C1 segment of cervical spinal cord (tissue), 14 donors: ENCODE measurements at places on chromosomes 3 and 15.

- no peak for DNase-seq
Observed at GRCh38 chr3:58524326-58524888, 12.6 kb downstream of the ACOX2 start.

- no peak for DNase-seq
Observed at GRCh38 chr3:59258550-59259260, 208.9 kb upstream of the CFAP20DC start.

GRCh38 chr15:51108933-51109550, 14.3 kb upstream of the TNFAIP8L3 start:
- no peak for DNase-seq

- no peak for DNase-seq
Observed at GRCh38 chr3:73580343-73580742, 44.4 kb downstream of the PDZRN3 start.

GRCh38 chr15:68425428-68426060, 6.4 kb downstream of the ITGA11 start:
- DNase-seq = no peak

DNA sequence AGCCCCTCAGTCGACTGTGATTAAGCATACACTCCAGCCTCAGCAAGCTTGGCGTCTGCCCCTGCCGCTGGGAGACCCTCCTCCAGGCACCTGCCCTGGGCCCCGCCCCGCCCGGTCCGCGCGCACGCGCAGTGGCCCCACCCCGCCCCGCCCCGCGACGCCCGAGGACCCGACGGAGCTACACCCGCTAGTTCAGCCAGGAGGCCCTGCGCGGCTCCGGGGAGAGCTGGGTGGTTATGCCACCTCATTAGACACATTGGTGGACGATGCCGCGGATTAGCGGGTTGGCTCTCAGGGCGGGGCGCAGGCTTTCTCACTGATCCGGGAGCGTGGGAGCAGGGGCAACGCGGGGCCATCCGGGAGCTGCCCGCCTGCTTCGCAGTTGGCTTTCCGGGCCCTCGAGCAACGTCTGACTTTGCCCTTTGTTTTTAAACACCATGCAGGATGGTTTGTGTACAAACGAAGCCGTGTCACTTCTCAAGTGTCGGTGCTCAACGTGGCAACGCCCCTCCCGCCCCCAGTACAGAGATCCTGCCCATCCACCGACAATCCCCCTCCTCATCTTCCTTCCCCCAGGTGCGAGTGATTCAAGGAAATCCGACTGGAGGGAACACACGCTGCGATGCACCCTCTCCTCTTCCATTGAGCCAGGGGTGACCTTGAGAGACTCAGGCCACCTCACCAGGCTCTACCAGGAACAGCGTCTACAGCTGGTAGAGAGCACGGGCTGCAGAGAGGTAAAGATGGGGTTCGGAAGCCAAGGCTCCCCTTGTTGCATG, 109.3 kb downstream of the SHQ1 start:
- DNase-seq = peak; percentile 18

DNA sequence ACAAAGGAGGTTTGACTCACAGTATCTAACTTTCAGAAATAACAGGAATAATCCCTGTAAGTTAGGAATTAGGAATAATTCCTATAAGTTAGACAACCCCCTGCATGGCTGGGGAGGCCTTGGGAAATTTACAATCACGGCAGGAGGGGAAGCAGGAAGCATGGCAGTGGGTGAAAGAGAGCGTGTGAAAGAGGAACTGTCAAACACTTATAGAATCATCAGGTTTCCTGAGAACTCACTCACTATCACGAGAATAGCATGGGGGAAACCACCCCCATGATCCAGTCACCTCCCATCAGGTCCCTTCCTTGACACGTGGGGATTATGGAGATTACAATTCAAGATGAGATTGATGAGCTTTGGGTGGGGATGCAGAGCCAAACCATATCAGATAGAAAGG, 385.5 kb downstream of the IL20RB start:
- no peak for DNase-seq

GRCh38 chr15:60803059-60803458, 324.1 kb upstream of the ICE2 start:
- no peak for DNase-seq

GRCh38 chr3:109413049-109413448, 75.7 kb upstream of the DPPA4 start:
- DNase-seq = no peak

- DNase-seq = no peak
Observed at GRCh38 chr3:184584464-184584891, 22.9 kb downstream of the EPHB3 start.

GRCh38 chr3:59580996-59581395, 531.2 kb upstream of the CFAP20DC start:
- no peak for DNase-seq

GRCh38 chr3:130831719-130832400, 62.0 kb upstream of the ATP2C1 start:
- no peak for DNase-seq

- DNase-seq = no peak
Observed at GRCh38 chr15:53831907-53832770, 72.7 kb upstream of the WDR72 start.

DNA sequence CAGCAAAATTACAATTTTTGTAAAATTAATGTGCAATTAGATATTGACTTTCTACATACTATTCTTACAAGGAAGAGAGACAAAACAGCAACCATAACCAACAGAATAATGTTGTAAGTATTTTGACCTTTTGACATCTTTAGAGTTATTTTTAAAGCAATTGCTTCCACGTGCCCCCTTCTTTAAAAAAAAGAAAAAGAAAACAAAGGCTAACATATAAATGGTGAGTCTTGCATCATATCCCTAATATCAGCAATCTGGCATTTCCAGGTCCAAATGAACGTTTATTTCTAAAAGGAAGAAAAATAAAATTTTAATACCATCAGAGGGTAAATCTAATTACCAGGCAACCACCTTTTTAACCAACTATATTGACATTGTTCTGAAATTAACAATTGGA, 19.3 kb upstream of the STRIT1 start:
- DNase-seq = no peak

- DNase-seq = no peak
Observed at GRCh38 chr3:186937017-186937875, 6.9 kb downstream of the ST6GAL1 start.

GRCh38 chr15:43505738-43506137, 11.7 kb upstream of the MAP1A start:
- DNase-seq = no peak

DNA sequence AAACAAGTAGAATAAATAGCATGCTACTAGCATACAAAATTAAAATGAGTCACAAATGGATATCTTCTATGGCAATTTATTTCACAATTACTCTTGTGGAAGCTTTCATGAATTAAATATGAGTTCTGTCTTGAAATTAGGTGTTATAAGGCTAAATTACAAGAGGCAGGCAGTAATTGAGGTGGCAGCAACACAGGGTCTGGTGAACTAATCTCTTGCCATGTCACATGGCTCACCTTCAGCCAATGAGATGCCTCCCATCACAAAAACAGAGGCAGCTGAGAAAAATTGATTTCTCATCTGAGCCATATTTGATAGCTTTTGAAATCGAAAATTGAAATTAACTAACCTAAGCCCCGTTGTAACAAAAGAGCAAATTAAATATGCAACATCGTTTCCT, 268.8 kb downstream of the NR2F2 start:
- no peak for DNase-seq

GRCh38 chr3:72359743-72360142, 488.5 kb downstream of the SHQ1 start:
- DNase-seq = no peak

DNA sequence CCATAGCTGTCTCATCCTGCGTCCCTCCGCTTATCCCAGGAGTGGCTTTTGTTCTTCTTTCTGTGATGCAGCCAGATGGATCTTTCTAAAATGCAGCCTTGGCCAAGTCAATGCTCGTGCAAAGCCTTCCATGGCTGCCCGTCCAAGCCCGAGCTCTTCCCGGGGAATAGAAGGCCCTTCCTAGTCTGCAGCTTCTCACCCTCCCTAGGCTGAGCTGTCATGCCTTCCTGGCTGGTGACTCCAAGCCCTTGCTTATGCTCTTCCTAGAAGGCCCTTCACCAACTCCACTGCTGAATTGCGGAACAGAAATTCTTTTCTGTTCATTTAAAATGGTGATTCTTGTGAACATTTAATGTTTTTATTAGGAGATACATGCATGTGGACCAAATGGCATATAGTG, 95.9 kb downstream of the SMAD6 start:
- DNase-seq = no peak

GRCh38 chr3:17032407-17033034, 147.8 kb downstream of the PLCL2 start:
- no peak for DNase-seq

- DNase-seq = no peak
Observed at GRCh38 chr3:10848261-10848660, 32.2 kb downstream of the SLC6A11 start.

DNA sequence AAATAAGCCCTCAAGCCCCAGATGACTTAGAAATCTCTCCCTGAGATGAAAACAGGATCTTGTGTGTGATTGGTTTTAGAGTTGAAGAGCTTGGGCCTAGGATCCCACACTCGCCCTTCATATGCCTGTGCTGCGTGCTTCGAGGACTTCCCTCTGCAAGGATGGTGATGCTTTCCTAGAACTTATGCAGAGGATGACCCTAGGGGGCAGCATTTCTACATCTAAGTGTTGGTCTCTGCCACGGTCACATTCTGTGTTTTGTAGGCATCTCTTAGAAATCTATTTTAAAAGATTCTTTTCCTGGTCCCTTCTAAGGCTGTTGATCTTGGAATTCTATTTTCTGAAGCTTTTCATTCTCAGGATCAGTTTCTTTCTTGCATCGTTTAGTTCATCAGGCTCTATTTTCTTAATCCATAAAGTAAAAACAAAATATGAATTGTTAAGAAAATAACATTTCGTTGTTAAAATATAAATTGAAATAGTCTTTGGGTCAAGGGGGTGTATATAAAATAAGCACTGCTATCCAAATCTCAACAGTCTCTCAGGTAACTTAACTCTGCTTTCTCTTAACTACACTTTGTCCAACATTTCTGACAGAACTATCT, 45.7 kb downstream of the WDR76 start:
- peak; percentile 37 for DNase-seq

- DNase-seq = no peak
Observed at GRCh38 chr3:53744351-53744750, 101.9 kb downstream of the CHDH start.

GRCh38 chr15:90598031-90598577, 68.4 kb downstream of the CRTC3 start:
- no peak for DNase-seq

- no peak for DNase-seq
Observed at GRCh38 chr3:143751643-143752178, 96.6 kb downstream of the SLC9A9 start.

GRCh38 chr3:78728406-78729145, 1039.2 kb downstream of the ROBO1 start:
- peak; percentile 37 for DNase-seq

DNA sequence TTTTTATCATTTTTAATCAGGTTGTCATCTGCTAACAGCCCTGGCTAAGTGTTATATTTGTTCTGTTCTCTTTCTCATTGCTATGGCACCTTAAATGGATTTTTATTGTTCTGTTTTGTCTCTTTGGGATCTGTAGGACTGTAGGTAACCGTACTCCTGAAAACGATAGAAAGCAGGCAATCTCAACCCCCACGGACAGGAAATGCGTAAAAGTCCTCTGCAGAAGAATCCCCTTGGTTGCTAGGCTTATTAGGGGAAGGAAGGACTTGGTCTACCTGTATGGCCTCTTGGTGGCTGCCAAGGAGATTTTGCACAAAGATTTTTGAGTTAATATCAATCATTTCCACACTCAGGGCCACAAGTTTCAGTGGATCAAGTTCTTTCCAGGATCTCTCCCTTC, 571.9 kb upstream of the ZNF385D start:
- DNase-seq = no peak

- DNase-seq = no peak
Observed at GRCh38 chr3:128383316-128384235, 83.1 kb downstream of the DNAJB8 start.

DNA sequence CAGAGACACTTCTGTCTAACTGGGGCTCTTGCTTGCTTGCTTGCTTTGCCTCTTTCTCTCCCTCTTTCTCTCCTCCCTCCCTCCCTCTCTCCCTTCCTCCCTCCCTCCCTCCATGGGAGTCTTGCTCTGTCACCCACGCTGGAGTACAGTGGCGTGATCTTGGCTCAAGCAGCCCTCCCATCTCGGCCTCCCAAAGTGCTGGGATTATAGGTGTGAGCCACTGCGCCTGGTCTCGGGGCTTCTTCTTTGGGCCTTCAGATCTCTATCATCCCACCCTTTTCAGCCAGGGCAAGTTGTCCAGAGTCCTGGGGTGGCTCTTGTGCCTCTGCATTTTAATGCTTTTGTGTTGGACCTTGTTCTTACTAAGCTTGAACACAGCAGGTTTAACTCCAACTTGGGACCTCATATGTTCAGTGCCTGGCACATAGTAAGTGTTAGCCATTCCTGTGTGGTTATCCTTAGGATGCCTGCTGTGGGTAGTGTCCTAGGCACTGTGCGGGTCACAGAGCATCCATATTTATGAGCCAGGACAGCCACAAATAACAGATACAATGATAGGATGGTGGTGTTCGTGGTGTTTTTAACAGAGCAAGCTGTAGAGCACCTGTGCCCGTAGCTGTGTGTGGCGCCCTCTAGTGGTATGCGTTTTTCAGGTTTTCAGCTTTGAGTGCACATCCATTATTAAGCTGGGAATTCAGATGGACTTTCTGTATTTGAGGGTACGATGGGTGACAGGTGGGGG, 75.1 kb downstream of the CCK start:
- DNase-seq = peak; percentile 18

DNA sequence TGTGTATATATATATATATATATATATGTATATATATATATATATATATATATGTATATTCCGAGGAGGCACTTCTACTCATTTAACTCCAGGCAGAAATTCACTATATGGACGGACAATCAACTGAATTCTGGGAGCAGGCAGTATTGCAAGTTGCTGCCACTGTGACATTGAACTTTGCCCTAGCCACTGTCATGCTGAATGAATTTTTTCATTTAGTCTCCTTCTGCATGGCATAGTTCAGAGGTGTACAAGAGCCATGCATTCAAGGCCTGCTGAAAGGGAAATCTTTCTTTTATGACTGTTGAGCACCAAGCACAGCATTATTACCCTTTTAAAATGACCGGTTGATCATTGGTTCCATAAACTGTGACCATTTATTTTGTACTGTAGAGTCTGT, 176.2 kb upstream of the THRB start:
- DNase-seq = no peak

- no peak for DNase-seq
Observed at GRCh38 chr3:47283193-47283537, 421 bp downstream of the KLHL18 start.

DNA sequence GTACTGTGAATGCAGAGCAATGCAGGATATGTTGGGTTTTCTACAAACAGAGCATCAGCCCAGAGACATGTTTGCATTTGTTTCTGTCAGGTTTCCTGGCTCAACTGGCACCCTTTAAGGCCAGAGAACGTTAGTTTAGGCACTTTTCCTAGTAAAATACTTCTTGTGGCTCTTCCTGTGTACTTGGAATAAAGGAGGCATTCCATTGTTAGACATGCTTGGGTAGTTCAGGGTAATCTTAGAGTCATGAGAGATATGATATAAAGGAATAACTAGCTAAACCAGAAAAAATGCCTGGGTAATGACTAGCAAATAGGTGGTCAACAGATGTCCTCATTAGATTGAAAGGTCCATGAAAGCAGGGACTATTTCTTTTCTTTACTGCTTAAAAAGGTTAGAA, 60.4 kb upstream of the RBM5 start:
- no peak for DNase-seq

GRCh38 chr3:143241481-143241951, 121.9 kb downstream of the CHST2 start:
- DNase-seq = no peak
